WTC11 (cell line): ENCODE measurements at places on chromosomes 6 and 20. TPM values are rescaled to one million over a fixed set of nuclear protein-coding genes. Genes with fewer than 3 reads are reported as not detected.

DNA sequence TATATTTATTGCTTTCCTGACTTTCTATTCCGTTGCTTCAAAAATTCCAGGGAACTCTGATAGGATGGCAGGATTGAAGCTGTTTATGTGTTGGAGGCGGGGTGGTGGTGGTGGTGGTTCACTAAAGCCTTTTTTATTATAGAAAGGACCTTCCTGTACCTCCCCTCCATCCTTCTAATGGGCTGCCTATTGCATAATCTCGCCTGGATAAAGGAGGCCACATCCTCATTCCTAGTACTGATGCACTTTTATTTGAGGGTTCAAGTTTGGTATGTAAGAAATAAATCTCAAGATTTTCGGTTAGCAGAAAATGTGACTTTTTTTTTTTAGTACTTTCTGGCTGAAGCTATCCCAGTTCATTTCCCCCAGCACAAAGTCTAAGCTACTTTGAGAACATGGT is 18.7 kb upstream of the CTAGE9 start:
- no peak for DNase-seq

The GTSF1L gene
- total RNA-seq: not detected in 3 replicates

The C6orf132 gene
- 38.1 to 52.6 TPM (median 38.2 TPM) in 3 replicates for total RNA-seq

- DNase-seq: peak; percentile 98
Measured at GRCh38 chr6:56955171-56956155, 556 bp downstream of the BEND6 start.

The ZSWIM1 gene
- 15.2 to 17.4 TPM (median 17.0 TPM) in 3 replicates for total RNA-seq

The ACTR5 gene
- 9.8 to 12.0 TPM (median 11.5 TPM) in 3 replicates for total RNA-seq

GRCh38 chr6:46937642-46938041 is 15.9 kb upstream of the ADGRF5 start:
- no peak for DNase-seq

- DNase-seq: no peak
Measured at GRCh38 chr20:5991623-5992441, 41.4 kb downstream of the MCM8 start.

GRCh38 chr6:47083586-47084047 is 41.5 kb upstream of the ADGRF1 start:
- no peak for DNase-seq

- DNase-seq: no peak
Measured at GRCh38 chr20:1533059-1533458, 24.4 kb downstream of the SIRPD start.

The HACE1 gene
- total RNA-seq: 18.1 to 21.7 TPM (median 21.6 TPM) in 3 replicates

GRCh38 chr6:3022765-3023662 is 23.3 kb downstream of the NQO2 start:
- DNase-seq: no peak

- no peak for DNase-seq
Measured at GRCh38 chr6:131182991-131183425, 47.7 kb downstream of the AKAP7 start.

The PI16 gene
- 0.09 to 0.17 TPM in 2 of 3 replicates, not detected in the other for total RNA-seq

The EBF4 gene
- 2.7 to 5.0 TPM (median 3.2 TPM) in 3 replicates for total RNA-seq
